ENCODE measurements at places on chromosomes 5 and 9. TPM values are rescaled to one million over a fixed set of nuclear protein-coding genes. Genes with fewer than 3 reads are reported as not detected.
A peak's percentile ranks its signal among the peaks of the same experiment; 100 is the strongest.

SLC6A3 gene
- not detected for total RNA-seq

- H3K27ac ChIP-seq, result no peak overlapping the region
- no peak overlapping the region for H3K4me3 ChIP-seq
- no peaks in the 10 kb centered on the region for H3K36me3 ChIP-seq
- H3K27me3 ChIP-seq, result peaks cover 30% of the 10 kb centered on the region
Observed at GRCh38 chr9:136671254-136671614, 8.5 kb downstream of the EGFL7 start.

SLC31A1 gene
- total RNA-seq, result 51.1 TPM

SPATA31D4 gene
- total RNA-seq, result not detected

DNA sequence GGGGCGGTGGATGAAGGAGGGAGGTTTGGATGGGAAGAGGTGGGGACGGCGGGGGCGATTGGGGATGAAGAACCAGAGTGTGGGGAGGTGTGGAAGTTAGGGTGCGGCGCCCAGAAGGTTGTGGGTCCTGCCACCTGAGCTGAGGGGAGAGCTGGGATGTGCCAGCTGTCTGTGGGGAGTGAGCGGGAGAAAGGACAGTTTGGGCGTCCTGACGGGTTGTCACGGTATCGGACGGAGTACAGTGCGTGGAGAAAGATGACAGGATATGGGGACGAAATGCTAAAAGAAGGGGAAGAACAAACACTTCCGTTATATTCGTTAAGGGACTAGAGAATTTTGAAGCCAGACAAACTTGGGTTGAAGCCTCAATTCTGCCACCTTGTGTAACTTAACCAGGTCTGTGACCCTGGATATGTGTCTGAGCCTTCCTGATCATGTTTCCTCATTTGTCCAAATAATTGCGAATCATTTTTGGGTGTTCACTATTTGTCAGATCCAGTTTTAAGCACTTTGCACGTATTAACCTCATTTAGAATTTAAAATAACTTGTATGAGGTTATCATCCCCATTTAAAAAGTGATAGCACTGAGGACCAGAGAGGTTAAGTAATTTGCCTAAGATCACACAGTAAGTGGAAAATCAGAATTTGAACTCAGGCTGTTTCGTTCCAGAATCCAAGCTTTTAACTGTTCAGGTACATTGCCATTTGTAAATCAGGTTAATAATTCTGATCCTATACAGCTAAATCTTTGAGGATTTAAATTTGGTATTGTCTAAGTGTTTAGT is 689 bp downstream of the CNTRL start:
- H3K4me1 ChIP-seq, result no peaks in the 10 kb centered on the region
- no peaks in the 10 kb centered on the region for H3K36me3 ChIP-seq
- no peak for DNase-seq
- H3K27me3 ChIP-seq, result no peaks in the 10 kb centered on the region

GRCh38 chr5:139877129-139877597 is 81.6 kb downstream of the PSD2 start:
- H3K27ac ChIP-seq, result no peak overlapping the region
- no peak overlapping the region for H3K4me3 ChIP-seq
- H3K4me1 ChIP-seq, result no peaks in the 10 kb centered on the region
- H3K27me3 ChIP-seq, result no peaks in the 10 kb centered on the region
- no peak for DNase-seq
- no peaks in the 10 kb centered on the region for H3K36me3 ChIP-seq

DNA sequence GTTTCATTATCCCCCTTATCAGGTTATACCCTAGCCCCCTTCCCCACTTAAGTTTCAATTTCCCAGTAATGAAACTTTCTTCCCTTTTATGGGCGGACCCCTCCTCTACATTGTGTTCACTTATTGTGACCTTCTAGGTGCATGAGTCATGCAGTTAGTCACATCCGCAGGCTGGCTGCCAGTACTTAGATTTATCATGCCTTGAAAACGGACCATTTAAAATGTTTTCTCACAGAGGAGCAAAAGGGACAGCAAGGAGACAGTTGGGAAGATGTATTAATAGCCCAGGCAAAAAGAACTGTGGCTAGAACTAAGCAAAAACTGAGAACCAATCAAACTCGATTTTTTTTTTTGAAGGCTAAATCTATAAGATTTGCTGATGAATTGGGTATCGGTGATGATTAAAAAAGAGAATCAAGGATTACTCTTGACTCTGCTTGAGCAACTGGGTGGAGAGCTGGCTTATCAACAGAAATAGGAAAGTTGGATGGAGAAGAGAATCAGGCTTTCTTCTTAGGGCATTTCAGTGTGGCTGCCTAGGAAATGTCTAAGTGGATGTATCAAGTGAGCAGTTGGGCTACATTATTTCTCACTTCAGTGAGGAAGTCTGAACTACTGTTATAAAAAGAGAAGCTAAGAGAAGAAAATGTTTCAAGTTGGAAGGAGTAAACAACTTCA is 615.0 kb downstream of the HINT1 start:
- no peaks in the 10 kb centered on the region for H3K27me3 ChIP-seq
- H3K36me3 ChIP-seq, result no peaks in the 10 kb centered on the region
- no peak overlapping the region for H3K4me3 ChIP-seq
- no peak for DNase-seq

DNA sequence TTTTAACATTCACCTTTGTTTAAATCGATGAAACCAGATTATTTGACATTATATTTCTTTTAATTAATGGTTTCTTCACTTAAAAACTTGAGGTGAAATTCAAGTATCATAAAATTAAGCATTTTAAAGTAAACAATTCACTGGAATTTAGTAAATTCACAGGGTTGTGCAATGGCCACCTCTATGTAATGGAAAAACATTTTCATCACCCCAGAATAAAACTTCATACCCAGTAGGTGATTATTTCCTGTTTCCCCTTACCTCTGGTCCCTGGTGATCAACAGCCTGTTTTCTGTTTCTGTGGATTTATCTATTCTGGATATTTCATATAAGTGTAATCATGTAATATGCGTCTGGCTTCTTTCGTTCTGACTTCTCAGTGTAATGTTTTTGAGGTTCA is 27.2 kb downstream of the HSPA4 start:
- no peaks in the 10 kb centered on the region for H3K36me3 ChIP-seq
- H3K4me3 ChIP-seq, result no peak overlapping the region
- H3K27me3 ChIP-seq, result no peaks in the 10 kb centered on the region
- H3K27ac ChIP-seq, result no peak overlapping the region

- no peak overlapping the region for H3K27ac ChIP-seq
- no peak overlapping the region for H3K4me3 ChIP-seq
- H3K36me3 ChIP-seq, result no peaks in the 10 kb centered on the region
- DNase-seq, result no peak
Observed at GRCh38 chr5:9820691-9821449, 190.7 kb upstream of the TAS2R1 start.

GRCh38 chr5:155878991-155879575 is 447.9 kb upstream of the SGCD start:
- no peaks in the 10 kb centered on the region for H3K4me1 ChIP-seq
- H3K4me3 ChIP-seq, result no peak overlapping the region
- no peak overlapping the region for H3K27ac ChIP-seq
- no peak for DNase-seq

- no peaks in the 10 kb centered on the region for H3K36me3 ChIP-seq
- no peak overlapping the region for H3K27ac ChIP-seq
- no peak for DNase-seq
- no peaks in the 10 kb centered on the region for H3K27me3 ChIP-seq
- no peak overlapping the region for H3K4me3 ChIP-seq
- H3K4me1 ChIP-seq, result no peaks in the 10 kb centered on the region
Observed at GRCh38 chr9:90894986-90895687, 93.5 kb downstream of the SYK start.

ADGRD2 gene
- total RNA-seq, result not detected

DNA sequence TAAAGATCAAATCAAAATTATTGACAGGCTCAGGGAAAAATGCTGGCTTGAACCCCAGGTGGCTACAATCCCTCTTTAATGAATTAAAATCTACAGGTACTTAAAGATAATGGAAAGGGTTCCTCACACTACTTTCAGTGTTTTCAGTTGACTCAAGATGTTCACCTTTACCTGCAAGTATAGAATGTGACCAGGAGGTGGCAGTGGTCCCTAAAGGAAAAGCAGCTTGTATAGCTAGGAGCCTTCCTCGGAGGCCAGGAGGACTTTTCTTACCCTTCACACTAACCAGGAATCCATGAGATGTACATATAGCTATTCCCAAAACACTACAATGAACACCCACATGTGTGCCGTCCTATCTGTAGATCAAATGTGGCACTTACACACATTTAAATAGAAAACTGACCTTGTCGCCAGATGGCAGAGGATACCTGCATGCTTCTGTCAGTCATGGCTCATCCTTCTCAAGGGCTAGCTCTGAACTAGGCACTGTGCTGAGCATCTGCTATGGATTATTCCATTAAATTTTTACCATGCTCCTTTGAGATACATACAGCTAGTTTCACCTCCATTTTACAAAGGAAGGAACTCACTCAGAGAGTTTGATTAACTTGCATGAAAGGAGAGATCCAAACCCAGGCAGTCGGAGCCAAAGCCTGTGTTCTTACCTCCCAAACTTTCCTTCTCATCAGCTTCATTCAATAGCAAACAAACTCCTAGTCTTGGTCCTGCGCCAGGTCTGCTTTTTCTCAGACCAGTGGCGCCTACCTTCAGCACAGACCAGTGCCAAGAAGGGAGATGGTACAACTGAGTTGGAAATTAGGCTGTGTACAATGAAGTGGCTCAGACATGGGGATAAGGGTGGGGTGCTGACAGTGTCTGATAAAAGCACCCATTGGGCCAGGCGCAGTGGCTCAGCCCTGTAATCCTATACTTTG is 24.5 kb downstream of the C9orf152 start:
- H3K27ac ChIP-seq, result no peak overlapping the region
- no peak overlapping the region for H3K4me3 ChIP-seq
- no peaks in the 10 kb centered on the region for H3K4me1 ChIP-seq
- DNase-seq, result peak; percentile 87

- DNase-seq, result no peak
- no peaks in the 10 kb centered on the region for H3K27me3 ChIP-seq
- H3K27ac ChIP-seq, result no peak overlapping the region
- H3K36me3 ChIP-seq, result no peaks in the 10 kb centered on the region
- H3K4me1 ChIP-seq, result no peaks in the 10 kb centered on the region
Observed at GRCh38 chr9:38003230-38003629, 65.8 kb downstream of the SHB start.

Measured in colonic mucosa (tissue), 4 donors.